Stimulated activated CD4-positive, alpha-beta T cell treated with anti-CD3 and anti-CD28 coated beads, Interleukin-1b, Interleukin-23, amount 100 ng/mL, for 4 hours (primary cell): ENCODE measurements at places on chromosomes 3 and 15.

DNA sequence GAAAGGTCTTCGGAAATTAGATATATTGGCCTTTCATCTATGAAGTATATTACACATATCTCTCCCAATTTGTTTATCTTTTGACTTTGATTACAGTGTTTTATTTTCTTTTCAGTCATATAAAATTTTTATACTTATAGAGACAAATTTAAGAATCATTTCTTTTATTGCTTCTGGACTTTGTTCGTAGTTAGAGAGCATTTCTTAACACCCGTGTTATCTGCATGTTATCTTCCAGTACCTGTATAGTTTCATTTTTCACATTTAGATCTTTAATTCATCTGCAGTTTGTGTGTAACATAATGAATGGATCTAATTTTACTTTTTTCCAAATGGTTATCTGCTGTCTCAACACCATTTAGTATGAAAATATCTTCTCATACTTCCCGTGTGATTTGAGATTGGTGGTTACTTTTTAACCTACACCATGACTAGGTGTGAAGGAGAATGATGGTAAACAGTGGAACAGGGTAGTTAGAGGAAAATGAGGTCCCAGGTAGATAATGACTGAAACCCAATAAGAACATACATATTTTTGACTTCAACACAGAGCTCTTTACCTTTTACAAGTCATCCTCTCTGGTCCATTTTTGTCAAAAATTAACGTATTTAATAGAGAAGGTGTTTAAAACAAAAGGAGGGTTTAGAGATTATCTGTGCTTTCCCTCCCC lies 99.3 kb downstream of the LPP start:
- no peak for DNase-seq

DNA sequence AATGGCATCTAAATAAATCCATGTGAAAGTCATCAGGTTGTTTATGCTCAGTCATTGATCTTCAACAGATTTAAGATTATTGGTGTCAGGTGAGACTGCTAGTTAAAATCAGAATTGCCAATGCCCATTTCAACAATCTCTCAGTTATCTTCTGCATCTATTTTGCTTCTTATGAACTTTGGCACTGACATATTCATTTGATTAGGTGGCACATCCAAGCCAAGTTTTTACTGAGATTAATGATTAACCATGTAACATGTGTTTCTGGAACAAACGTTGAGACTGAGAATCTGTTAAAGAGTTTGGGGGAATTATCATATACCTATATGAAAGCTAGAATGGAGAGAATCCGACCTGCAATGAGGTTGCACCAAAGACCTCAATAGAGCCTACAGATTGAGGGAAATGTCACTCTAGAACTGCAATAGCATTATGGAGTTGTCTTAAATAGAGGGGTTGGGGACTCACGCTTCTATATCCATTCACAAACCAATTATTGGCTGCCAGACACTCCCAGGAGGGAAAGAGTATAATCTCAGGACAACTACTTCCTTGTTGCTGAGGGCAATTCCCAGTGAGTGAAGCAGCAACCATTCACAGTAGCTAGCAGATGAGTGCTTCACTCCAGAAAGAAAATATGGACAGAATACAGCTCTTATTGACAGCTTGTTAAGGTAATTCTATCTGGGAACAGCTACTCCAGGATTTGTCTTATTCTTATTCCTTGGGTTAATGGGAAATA lies 891.3 kb downstream of the SQOR start:
- no peak for DNase-seq

DNA sequence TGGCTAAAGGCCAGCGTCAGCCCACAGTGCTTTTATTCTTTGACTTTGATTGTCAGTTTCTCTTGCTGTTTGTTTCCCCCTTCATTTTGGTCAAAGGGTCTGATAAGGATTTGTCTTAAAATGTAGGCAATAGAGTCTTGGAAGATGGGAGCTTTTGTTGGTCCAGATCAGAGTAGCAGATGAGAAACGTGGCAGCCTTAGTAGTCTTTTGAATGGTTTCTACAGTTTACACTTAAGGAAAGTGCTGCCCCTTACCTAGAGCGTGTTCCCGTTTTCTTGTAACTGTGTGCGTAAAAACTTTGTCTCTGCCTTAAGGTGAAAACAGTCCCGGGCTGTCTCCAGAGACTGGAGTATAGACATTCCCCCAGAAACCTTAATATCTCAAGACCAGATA lies 630 bp downstream of the LXN start:
- DNase-seq: no peak

GRCh38 chr3:122232485-122232884 lies 49.0 kb downstream of the CASR start:
- DNase-seq: no peak

GRCh38 chr3:41000471-41000870 lies 198.8 kb upstream of the CTNNB1 start:
- DNase-seq: no peak

DNA sequence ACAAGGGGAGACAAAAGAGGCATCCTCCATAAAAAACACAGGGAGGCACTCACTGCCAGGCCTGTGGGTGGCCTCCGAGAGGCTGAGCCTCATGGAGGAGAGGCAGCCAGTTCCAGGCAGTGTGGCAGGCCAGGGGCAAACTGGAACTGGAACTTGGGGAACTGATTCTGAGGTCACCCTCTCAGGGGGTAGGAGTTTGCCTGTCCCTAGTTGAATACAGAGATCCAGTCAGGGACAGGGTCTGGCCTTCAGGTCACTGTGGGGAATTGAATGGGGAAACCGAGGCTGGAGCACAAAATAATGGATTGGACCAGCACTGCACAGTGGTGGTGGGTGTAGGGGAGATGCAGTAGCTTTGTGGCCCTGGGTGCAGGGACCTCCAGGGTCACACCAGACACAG lies 58.7 kb downstream of the TPRA1 start:
- no peak for DNase-seq

DNA sequence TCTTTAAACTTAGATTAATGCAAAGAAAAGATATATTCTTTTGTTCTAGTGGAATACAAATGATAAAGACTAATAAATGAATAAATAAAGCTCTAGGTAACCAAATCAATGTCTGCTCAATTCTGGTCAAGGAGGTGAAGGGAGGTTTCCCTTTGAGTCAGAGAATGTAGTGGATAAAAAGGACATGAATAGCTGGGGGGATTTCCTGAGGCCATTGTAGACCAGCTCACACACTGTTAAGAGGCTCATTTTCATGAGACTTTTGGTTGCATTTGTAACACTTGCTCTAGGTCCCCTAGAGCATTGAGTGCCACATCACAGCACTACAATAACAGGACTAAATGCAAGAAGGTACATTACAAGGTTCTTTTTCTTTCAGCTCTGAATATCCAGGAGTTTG lies 170.7 kb downstream of the TIGIT start:
- DNase-seq: no peak

GRCh38 chr15:55937040-55937439 lies 56.4 kb downstream of the NEDD4 start:
- no peak for DNase-seq

DNA sequence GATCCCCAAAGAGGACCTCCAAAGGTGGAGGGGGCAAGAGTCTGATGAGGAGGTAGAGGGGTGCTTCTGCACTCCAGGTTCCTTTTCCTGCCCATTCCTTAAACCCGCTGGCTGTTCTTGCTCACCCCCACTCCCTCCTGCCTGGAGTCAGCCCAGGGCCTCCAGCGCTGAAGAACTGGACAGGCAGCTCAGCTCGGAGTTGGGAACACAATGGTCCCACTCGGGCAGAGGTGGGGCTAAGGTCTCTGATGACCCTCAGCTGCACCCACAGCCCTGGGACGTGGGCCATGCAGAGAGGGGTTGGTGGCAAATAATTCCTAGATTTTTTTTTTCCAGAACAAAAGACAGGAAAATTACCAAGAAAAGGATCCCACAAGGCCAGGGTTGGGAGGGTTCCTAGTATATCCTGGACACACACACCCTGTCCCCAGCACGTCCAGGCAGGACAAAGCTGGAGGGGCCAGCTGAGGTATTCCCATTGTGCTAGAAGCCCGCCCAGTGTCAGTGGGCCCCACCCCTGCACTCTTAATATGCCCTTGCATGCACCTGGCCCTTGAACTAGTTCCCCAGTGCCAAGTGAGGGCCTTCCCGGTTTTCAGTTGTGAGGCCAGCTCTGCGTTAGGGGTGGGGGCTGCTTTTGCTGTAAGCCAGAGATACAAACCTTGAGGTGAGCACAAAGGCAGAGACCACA lies 22.1 kb upstream of the IP6K2 start:
- no peak for DNase-seq

- no peak for DNase-seq
Measured at GRCh38 chr15:91916051-91916450, 62.5 kb downstream of the SLCO3A1 start.

GRCh38 chr3:126013751-126014156 lies 44.8 kb downstream of the ROPN1B start:
- DNase-seq: no peak

DNA sequence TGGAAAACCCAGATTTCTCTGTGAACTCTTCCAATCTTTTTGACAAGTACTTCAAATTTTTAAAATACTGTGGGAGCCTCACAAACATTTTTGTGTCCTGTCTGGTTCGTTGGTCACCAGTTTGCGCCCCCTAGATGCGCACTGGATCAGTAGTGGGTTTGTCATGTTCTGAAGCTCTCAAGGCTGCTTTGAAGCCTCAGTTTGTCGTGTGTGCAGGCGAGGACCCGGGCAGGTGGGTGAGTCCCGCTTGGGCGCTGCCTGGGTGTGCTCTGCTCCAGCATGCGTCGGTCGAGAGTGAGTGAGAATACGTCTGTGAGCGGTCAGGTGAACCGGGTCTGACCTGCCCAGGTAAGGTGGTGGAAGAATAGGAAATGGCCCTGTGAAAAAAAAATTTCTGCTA lies 17.3 kb upstream of the AEN start:
- DNase-seq: no peak

GRCh38 chr3:184827572-184827971 lies 15.6 kb downstream of the VPS8 start:
- no peak for DNase-seq

GRCh38 chr3:83065851-83066460 lies 1304.5 kb upstream of the GBE1 start:
- no peak for DNase-seq

DNA sequence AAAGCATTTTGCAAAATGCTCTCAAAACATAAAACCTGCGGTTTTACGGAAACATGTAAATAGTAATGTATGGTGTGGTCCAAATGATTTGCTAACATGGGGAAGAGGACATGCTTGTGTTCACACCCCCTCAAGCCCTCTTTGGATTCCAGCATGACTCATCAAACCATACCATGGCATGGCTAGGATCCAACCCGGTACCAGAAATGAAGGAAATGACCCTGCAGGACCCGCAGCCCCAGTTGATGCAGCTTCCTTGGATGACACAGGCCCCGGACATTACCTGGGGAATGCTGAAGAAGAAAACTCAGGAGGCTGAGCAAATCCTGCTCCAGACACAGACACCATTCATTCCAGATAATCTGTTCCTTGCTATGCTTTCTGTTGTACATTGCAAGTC lies 222.9 kb downstream of the DTWD1 start:
- DNase-seq: no peak

DNA sequence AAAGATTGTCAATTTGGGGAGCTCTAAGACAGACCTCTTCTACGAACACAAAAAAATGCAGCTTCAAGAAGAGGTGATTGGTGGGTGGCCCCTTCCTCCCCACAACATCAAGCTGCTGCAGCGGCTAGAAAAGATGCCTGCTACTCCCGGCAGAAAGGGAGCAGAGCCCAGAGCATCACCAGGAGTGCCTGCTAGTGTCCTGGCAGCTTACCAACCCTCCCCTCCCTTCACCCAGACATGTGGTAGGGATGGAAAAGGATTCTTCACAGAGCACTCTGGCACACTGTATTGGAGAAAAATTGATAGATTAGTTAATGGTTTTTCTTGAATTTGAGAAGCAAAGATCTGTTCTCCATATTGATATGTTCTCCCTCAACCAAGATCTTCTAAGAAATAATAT lies 10.8 kb downstream of the IP6K1 start:
- DNase-seq: no peak

GRCh38 chr15:65767895-65768294 lies 24.2 kb downstream of the DENND4A start:
- DNase-seq: no peak

DNA sequence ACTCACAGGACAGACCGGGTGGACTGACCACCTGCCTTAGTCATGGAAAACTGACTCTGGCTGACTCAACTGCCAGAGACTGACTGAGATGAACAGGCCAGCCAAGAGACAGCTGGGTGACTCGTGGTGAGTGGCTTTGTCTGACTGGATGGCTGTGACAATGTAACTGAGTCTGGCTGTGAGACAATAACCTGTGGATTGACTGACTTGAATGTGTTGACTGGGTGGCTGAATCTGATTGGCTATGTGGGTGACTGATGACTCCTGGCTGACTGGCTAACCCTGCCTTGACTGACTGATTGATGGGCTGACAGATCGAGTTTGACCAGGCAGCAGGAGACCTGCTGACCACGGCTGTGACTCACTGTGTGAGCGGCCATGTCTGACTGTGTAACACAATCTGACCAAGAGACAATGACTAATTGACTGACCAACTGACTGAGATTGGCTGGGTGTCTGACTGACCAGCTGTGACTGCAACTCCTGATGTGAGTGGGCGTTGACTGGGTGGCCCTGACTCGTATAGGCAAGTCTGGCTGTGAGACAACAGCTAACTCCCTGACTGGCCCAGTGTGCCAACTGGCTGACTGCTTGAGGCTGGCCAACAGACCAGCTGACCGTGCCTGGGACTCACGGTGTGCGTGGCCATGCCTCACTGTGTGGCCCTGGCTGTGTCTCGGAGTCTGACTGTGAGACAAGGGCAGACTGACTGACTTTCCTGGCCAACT lies 509.1 kb downstream of the SHQ1 start:
- no peak for DNase-seq

- no peak for DNase-seq
Measured at GRCh38 chr3:23856286-23856685, 50.5 kb downstream of the UBE2E1 start.

DNA sequence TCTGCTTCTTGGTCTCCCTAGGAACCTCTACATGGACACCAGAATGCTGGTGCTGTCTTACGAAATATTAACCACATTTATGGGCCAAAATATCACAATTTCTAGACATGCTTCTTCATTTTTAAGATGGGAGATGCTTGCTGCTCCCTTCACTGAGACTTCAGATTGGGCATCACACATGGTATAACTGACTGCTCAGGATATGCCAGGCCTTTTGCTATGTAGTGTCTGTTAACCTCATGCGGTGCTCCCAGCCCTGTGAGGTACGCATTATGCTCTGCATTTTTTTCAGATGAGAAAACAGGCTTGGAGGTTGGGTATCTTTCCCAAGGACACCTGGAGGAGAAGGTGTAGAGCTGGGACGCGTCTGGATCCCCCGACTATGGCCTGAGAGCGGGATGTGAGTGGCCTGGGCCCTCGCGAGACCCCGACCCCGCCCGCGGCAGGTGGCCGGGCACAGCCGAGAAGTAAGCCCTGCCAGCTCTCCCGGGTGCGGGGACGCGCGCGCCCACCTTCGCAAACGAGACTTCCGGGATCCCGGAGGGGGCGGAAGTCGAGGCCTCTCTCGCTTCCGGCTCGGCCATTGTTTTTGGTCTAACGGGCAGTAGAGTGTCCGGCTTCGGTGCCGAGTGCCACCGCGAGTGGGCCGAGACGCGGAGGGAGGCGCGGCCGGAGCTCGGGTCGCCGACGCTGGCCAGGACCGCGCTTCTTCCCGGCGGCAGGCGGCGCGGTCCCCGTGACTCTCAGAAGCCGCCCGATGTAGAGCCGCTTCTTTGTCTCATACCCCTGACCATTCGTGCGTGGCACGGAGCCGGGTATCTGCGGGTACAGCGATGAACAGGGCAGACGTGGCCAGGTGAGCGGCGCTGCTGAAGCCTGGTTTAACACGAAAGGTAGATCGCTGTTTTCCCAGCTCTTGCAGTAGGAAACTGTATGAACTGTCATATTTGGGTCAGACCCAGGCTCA lies at the start of gene ZKSCAN7:
Gene ZKSCAN7, plus strand, starts transcription at position 568 of the 967 bp plus-strand sequence. CDS start 1,855 bp downstream, outside the sequence.
- DNase-seq: peak; percentile 18
